Endodermal cell (in vitro differentiated cells): ENCODE measurements at places on chromosomes 7 and 10.
A peak's percentile ranks its signal among the peaks of the same experiment; 100 is the strongest.

GRCh38 chr10:78162853-78163252, 129.2 kb downstream of the RPS24 start:
- DNase-seq, result no peak

- DNase-seq, result no peak
Measured at GRCh38 chr7:80231707-80232106, 97.1 kb downstream of the GNAI1 start.

GRCh38 chr7:47322731-47323130, 259.2 kb downstream of the TNS3 start:
- DNase-seq, result peak; percentile 35

DNA sequence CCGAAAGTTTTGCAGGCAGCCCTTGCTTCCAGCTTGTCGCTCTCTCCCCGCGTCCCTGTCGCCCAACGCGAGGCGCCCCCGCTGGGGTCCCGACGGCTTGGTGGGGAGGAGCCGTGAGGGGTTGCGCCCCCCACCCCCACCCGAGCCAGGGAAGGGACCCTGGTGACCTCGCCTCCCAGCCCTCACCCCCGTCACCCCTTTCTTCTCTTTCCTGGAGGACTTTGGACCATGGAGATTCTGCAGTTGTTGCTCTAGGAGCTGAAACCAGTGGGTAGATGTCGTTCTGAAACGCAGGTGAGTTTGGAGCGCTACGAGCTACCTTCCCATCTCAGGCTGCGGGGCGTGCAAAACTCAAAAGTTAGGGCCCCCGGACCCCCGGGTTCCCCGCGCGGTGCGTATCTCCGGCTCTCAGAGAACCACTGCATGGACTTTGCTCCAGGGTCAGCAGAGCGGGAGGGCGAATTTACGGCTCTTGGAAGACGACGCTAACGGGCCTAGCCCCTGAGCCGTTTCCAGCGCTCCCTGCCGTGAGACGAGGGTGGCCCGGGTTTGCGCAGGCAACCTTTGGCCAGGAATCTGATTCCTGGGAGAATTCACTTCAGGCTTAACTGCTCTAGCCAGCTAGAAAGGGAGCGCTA, 684 bp upstream of the ATXN7L1 start:
- DNase-seq, result peak; percentile 83

DNA sequence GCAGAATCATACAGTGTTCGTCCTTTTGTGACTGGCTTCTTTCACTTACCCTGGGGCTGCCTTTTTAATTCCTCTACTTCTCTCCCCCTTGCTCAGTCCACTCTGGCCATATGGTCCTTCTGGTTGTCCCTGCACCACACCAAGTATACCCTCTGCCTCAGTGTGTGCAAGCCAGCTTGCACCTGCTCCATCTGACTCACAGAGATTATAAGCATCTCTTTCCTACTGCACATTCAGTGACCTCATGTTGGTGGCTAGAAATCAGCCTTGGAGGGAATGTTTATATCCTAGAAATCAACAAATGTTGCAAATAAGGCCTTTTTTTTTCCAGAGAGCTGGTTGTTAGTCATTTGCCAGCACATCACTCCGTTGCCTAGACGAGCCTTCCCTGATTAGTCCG, 67.5 kb upstream of the C10orf90 start:
- no peak for DNase-seq

GRCh38 chr7:128030263-128030653, 979 bp downstream of the LRRC4 start:
- peak; percentile 77 for DNase-seq

DNA sequence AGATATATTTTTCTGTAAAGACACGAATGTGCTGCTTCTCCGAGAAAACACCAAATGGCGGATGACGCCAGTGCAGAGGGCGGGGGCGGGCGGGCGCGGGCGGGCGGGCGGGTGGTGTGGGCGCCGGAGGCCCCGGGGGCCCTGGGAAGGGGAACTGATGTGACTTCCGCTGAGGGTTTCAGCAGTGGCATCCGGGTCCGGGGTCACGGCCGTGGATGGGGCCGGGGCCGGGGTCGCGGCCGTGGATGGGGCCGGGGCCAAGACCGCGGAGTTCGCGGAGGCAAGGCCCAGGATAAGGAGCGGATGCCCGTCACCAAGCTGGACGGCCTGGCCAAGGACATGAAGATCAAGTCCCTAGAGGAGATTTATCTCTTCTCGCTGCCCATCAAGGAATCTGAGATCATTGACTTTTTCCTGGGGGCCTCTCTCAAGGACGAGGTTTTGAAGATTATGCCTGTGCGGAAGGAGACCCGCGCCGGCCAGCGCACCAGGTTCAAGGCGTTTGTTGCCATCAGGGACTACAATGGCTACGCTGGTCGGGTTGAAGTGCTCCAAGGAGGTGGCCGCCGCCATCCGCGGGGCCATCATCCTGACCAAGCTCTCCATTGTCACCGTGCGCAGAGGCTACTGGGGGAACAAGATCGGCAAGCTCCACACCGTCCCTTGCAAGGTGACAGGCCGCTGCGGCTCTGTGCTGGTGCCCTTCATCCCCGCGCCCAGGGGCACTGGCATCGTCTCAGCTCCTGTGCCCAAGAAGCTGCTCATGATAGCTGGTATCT, 20.3 kb upstream of the IGF2BP3 start:
- no peak for DNase-seq

DNA sequence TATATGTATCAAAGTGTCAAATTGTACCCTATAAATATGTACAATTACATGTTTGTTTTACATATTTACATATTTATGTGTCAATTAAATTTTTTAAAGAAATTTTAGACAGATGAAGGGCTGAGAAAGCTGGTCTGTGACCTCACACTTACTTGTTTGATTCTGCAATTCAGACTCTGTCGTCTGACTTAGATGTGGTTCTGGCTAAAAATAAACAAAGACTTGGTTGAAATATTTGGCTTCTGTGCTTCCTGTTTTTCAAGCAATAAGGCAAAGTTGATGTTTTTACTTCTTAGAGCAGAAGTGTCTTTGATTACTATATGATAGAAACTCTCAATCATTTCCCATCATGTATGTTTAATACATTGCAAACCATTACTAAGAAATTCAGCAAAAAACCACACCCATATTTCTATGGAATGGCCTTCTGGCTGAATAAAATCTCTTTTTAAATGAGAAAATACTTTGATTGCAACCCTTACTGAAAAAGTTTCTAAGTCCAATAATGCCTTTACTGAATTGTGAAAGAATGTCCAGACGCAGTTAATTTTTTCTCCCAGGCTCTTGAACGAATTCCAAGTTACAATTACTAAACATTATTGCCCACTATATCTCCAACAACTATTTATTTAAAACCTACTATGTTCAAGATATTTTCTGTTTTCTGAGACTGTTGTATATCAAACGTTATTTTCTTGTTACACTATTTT, 59.5 kb upstream of the PRKG1 start:
- no peak for DNase-seq

GRCh38 chr10:36021096-36021495, 379.0 kb upstream of the FZD8 start:
- DNase-seq, result no peak

GRCh38 chr7:129845972-129846327, 106.8 kb downstream of the UBE2H start:
- no peak for DNase-seq

DNA sequence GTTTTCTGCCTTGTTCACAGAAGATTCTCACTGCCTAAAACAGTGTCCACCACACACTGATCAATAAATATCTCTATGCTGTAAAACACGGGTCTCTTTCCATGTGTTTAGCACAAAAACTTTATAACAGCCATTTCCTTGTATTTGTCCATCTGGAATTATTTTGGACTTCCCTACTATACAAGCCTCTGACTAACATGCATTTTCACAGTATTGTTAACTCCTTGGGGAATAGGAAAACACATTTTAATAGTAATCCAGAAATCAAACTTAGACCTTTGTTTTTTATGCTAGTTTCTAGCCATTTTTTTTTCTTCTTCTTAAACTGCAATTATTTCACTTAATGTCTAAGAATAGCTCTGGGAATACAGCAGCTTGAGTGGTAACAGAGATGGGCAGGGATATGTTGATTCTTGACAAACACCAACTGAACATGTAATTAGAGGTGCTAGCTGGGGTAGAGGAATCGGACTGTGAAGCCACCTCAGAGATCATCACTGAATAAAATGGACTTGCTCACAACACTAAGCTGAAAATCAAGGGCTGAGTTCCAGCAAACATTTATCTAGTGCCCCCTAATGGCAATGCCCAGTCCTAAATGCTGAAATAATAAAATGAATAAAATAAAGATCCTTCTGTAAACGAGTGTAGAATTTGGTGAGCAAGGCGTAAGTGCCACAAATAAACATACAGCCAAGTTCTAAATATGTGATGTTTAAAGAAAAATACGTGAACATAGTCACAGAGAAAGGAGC, 593.1 kb downstream of the SORCS1 start:
- DNase-seq, result no peak

DNA sequence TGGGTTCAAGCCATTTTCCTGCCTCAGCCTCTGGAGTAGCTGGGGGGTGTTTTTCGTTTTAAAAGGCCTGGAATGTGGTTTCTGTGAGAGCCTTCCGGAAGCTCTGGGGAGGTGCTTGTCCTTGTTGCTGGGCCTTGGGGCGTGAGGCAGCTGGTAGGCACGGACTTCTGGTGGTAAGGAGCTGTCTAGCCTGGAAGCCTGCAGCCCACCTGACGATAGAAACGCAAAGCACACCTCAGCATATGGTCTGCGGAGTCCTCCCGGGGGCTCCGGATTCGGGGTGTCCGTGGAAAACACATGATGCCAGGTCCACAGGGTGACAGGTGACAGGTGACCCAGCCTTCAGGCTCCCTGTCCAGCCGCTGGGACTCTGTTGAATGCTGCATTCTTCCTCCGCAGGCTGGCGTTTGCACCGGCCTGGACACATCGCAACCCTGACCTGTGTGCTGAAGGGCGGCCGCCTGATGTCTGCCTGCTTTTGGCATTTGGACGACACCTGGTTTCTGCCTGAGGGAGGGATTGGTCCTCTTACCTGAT, 37.3 kb downstream of the INPP5A start:
- peak; percentile 76 for DNase-seq

DNA sequence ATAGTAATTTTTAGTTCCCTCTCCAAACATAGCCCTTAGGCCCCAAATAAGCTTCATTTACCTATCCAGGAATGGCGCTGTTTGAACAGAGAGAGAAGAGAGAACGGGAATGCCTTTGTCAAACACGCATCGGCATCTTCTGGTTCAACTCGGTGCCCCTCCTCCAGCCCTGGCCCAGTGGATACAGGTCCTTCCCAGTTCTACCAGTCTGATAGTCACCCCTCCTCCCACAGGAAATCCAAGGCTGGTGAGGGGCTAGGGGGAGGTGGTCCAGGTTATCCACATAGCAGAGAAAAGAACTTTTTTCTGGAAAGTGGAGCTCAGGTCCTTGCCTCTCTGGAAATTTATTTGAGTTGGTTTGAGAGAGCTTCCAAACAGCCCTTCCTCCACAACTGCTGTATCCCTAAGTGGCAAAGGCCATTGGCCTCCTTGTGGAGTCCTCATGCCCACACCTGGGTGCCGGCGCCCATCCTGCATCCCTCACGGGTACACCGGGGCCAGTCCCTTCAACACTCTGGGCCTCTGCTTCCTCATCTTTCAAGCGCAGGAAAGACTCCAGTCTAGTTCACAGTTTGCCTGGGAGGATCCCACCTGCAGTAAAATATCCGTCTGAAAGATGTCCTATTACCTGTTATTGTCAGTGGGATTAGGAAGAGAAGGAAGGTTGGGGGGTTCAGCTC, 287.4 kb downstream of the CELF2 start:
- DNase-seq, result peak; percentile 10
